ENCODE measurements at places on chromosomes 1 and 21. TPM values are rescaled to one million over a fixed set of nuclear protein-coding genes. Genes with fewer than 3 reads are reported as not detected.

The SMIM1 gene
- polyA plus RNA-seq = 49.5 TPM

The YOD1 gene
- polyA plus RNA-seq = 2.7 TPM

The OR2M3 gene
- polyA plus RNA-seq = not detected

The CD247 gene
- 1.8 TPM for polyA plus RNA-seq

The ERRFI1 gene
- polyA plus RNA-seq = 25.0 TPM

The PLD5 gene
- polyA plus RNA-seq = 0.24 TPM

The LAMC2 gene
- 4.0 TPM for polyA plus RNA-seq

The IGSF9 gene
- polyA plus RNA-seq = 1.3 TPM

The NBPF9 gene
- polyA plus RNA-seq = 5.3 TPM

The IL12RB2 gene
- polyA plus RNA-seq = 0.26 TPM

The AADACL3 gene
- not detected for polyA plus RNA-seq

The SSR2 gene
- polyA plus RNA-seq = 300 TPM

The GSTM5 gene
- polyA plus RNA-seq = 9.1 TPM

The DAB1 gene
- not detected for polyA plus RNA-seq

The LRRC53 gene
- polyA plus RNA-seq = not detected

The PDPN gene
- 7.4 TPM for polyA plus RNA-seq

The CD1E gene
- polyA plus RNA-seq = not detected

The RNU1-4 gene
- polyA plus RNA-seq = 26.8 TPM

The DDR2 gene
- 3.9 TPM for polyA plus RNA-seq

The PGD gene
- polyA plus RNA-seq = 95.1 TPM

The ATP1A1 gene
- polyA plus RNA-seq = 1,218 TPM

The LAMB3 gene
- 2.5 TPM for polyA plus RNA-seq

The DMBX1 gene
- not detected for polyA plus RNA-seq

The GPR25 gene
- polyA plus RNA-seq = not detected

All from kidney (tissue), 22 donors.